ENCODE measurements at places on chromosomes 3 and 15. TPM values are rescaled to one million over a fixed set of nuclear protein-coding genes. Genes with fewer than 3 reads are reported as not detected.

Gene CAMK2N2
- total RNA-seq: not detected

Gene FGD5
- total RNA-seq: 5.6 TPM

Gene CCDC66
- 8.9 TPM for total RNA-seq

Gene ADAMTS7
- 12.6 TPM for total RNA-seq

Gene GOLGA8S
- 0.39 TPM for total RNA-seq

Gene SKOR1
- total RNA-seq: not detected

Gene HESX1
- 0.19 TPM for total RNA-seq

Gene CERS3
- not detected for total RNA-seq

Gene MEX3B
- 3.0 TPM for total RNA-seq

All from cardiac ventricle fibroblast (primary cell).